ENCODE measurements at places on chromosomes 5 and 9.

DNA sequence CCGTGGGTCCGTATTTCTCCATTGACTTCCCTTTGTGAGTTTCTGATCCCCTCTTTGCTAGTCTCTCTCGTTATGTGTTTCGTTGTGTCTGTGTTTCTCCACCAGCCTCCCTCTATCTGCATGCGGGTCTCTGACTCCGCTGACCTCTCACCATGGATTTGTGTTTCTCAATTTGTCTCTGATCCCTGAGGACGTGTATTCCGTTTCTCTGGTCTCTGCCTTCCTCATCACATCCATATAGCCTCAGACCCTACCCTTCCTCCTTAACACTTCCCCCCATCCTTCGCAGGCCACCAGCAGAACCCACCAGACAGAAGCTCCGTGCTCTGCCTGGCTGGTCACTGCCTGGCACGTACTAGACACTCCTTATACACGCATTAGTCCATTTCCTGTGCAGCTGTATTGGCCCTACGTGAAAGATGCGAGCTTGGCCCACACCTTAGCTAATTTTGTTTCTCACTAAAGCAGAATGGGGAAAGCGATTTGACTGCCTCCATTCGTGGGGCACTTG, 631 bp downstream of the B4GALT7 start:
- DNase-seq = no peak

DNA sequence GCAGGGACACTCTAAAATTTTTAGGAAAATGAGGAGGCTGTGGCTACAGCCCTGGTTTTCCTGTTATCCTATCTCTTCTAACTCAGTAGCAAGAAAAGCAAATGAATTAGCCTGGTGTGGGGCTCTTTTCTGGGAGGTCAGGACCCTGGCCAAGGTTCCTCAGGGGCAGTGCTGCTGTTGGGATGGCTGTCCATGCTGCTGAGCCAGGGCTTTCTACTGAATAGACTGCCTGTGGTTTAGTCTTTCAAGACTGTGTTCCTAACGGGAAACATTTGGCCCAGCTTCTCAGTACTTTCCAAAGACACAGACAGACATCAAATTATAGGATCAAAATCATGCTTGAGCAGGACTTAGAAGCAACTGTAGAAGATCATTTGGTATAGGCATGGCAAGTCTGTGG, 18.1 kb downstream of the TNC start:
- DNase-seq = no peak

GRCh38 chr5:122354293-122354692, 42.3 kb downstream of the SNCAIP start:
- no peak for DNase-seq

- no peak for DNase-seq
Measured at GRCh38 chr5:55407059-55407684, 99.4 kb downstream of the MTREX start.

- no peak for DNase-seq
Measured at GRCh38 chr5:150270541-150271295, 18.9 kb downstream of the CAMK2A start.

DNA sequence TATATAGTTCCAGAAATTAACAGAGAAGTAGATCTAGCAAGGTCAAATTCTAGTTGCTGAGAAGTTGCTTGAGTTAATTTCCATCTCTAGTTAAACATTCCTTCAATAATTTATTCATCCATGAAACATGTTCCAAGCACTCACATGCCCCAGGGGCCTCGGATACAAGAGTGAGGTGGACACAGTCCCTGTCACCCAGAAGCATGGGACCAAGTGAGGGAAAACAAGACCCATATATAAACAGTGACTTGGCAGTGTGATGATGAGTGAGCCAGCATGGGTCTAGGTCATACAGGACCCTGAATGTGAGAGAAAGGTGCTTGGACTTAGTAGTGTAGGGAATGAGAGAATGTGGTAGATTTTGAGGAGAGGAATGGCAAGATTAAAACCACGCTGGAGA, 216.9 kb downstream of the TTLL11 start:
- DNase-seq = no peak

- DNase-seq = no peak
Measured at GRCh38 chr5:91206734-91207133, 176.4 kb downstream of the ARRDC3 start.

- DNase-seq = no peak
Measured at GRCh38 chr9:135998016-135998380, 36.8 kb upstream of the UBAC1 start.

DNA sequence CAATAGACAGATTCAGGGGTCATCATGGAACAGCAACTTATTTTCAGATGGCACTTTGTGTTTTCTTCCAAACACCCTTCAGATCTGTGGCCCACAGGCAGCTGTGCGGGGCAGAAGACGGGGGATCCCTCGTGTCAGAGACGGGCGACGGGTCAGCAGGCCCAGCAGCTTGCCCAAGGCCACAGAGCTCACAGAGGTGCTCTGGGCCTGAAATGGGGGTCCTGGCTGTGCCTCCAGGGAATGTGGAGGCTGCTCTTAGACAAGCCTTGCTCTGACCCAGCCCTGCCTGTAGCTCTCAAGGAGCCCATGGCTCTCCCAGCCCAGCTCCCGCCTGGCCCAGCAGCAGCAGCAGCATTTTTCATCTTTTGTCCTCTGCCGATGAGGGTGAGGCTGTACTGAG, 40.9 kb upstream of the SARDH start:
- no peak for DNase-seq

GRCh38 chr9:125609744-125610143, 97.3 kb downstream of the MAPKAP1 start:
- DNase-seq = no peak

GRCh38 chr5:8184455-8185063, 315.6 kb downstream of the MTRR start:
- DNase-seq = peak; percentile 31

DNA sequence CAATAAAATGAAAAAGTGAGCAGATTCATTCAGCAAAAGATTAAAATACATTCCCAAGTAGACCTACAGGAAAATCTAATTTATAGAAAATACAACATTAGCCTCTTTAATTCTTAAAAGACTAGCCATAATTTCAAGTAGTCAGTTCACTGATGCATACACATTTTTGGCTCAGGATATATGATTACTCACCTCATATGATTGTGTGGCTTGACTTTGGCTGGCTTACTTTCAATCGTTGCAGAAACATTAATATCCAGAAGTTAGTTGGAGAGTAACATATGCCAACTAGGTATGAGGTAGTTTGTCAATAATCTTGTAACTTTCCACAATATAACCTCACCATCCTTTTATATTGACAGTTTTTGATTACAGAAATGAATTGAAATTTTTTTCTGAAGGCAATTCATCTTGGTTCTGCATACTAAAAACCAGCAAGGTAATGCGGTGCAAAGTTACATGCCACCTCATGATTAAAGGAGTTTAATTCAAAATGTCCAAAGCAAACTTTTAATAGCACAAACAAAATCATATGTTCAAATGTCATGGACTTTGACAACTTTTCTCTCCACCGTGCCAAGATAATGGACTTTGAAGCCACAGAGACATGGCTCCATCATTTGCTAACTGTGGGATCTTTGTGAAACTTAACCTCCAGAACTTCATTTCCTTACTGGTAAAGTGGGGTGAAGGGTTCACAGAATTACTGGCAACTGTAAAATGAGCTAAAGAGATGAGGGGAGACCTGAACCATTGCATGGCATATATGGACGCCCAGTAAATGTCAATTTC, 76.6 kb upstream of the PAM start:
- no peak for DNase-seq

DNA sequence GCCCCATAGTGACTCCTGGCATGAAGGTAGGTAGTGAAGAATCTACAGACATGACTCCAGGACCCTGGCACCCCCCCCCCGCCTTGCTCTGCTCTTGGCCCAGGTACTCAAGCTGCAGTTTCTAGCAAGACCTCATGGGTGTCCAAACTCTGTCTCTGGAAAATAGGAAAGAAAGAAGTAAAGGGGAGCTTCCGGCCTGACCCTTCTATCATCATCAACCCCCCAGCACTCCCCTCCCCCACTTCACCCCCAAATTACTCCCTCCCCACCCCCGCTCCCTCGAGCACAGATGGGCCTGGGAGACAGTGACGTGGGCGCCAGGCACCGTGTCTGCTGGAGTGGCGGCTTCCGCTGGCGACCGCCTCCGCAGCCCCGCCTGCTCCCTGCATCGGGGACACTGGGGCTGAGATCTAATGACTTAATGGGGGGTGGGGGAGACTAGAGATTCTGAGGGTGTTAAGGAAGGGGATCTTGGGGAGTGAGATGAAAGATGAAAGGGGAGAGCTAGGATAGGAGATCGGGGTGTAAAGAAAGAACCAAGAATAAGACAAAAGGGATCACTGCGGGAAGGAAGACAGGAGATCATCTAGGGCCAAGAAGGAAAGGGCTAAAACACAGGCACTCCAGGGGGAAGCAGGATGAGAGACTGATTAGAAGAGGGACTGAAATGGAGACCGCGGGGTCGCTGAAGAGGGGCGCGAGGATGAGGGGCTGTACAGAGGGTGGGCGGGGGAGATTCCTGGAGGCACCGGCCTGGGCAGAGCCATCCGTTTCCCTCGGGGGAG, 1.1 kb upstream of the DNAJB5 start:
- DNase-seq = no peak

DNA sequence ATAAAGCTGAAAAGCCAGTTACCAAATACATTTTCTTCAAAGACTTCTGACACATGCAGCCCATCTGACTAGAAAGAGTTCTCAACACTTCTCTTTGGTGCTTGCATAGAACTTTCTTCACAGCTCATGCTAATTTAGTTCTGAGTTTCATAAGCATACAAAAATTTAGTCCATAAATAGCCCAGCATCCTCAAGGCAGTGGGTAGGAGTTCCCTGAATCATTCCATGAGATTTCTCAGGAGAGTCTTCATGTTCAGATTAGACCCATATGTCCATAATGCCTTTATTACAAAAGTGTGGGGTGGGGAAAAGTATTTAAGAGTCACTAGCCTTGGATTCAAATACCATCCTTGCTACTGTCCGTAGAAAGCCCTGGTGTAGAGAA, 290.2 kb upstream of the RGMB start:
- DNase-seq = no peak

- no peak for DNase-seq
Measured at GRCh38 chr9:126536131-126536530, 77.6 kb upstream of the LMX1B start.

DNA sequence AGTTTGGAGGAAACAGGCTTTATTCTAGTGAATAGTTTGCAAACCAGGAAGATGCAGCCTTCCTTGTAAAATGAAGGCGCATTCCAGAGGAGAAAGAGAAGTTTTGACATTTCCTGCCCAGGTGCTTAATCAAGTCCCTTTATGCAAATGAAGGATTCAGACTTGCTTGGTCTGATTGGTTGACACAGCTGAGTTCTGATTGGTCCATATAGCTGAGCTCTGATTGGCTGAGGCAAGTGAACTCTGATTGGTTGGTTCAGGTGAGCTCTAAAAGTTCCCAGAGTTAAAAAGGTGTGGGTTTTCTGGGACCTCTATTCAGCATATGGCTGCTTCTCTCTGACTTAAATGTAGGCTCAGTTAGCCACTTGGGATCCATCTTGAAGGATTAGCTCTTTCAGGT, 151.0 kb downstream of the CACNA1B start:
- DNase-seq = no peak

DNA sequence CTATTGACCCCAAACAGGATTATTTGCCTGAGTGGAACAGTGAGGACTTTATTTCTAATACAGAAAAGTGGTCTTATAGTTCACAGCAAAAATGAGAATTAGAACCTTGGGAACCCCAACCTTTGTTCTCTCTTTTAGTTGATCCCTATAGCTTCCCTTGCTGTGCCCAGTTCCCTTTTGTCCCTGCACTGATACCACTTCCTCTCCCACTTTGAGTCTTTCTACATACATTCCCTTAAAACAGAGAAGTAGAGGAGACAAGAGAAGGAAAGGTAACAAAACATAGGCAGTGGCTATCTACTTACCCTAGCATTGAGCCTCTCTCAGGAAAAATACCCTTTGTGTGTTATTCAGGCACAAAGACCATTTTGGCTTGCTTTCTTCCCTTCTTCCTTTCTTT, 246.4 kb downstream of the FAM114A2 start:
- DNase-seq = no peak

- no peak for DNase-seq
Measured at GRCh38 chr5:65535529-65535987, 27.4 kb downstream of the CENPK start.

DNA sequence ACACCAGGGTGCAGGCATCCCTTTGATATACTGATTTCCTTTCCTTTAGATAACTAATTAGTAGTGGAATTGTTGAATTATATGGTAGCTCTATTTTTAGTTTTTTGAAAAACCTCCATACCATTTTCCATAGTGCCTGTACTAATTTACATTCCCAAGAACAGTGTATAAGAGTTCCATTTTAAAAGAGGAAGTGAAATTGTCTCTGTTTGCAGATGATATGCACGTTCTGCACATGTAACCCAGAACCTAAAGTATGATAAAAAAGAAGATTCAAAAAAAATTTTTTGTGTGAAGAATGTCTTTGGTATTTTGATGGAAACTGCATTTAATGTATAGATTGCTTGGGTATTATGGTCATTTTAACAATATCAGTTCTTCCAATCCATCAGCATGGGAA, 424.0 kb upstream of the CCNH start:
- DNase-seq = no peak

GRCh38 chr5:135913713-135914626, 18.3 kb upstream of the IL9 start:
- DNase-seq = no peak

DNA sequence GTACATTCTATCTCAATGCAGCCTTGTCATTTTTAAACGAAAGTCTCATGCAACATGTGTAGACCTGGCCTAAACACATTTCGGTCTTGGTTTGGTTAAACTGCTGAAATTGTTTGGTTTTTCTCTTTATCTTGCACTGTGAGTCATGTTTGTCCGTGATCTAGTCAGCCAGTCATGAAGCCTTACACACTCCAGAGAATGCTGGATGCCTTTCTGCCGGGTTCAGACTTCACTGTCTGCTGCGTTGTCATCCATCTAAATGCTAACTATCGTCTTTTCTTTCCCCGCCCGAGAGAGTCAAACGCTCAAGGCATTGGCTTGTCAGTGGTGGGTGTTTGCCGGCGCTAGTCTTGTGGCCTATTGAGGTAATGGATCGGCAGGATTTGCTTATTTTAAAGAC, 1194.6 kb upstream of the WWC1 start:
- no peak for DNase-seq

DNA sequence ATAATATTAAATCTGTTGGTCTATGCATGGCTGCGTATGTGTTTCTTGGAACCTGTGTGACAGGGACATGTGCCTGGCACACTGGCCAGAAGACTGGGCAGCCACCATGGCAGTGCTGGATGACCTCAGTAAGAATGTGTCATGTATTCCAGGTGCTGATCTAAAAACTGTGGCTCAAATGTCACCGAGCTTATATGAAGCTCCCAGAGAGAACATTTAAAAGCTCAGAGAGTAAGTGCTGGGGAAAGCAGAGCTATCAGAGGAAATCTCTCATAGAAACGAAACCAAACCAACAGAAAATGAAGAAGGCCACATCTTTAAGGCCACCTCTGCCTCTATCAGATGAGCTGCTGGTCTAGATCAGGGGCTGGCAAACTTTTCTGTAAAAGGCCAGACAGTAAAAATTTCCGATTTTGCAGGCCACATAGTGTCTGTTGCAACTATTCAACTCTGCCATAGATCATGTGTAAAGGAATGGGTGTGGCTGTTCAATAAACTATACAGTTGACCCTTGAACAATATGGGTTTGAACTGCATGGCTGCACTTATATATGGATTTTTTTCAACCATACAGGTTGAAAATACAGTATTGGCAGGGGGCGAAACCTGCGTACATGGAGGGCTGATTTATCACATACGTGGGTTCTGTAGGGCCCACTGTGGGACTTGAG, 31.8 kb downstream of the TSTD2 start:
- no peak for DNase-seq

GRCh38 chr5:59161221-59162105, 578.6 kb downstream of the RAB3C start:
- no peak for DNase-seq

- DNase-seq = no peak
Measured at GRCh38 chr5:137738947-137739346, 3.1 kb upstream of the KLHL3 start.

- no peak for DNase-seq
Measured at GRCh38 chr9:76255781-76256455, 138.3 kb downstream of the RFK start.

All from NCI-H187 (cell line).